A549 treated with CpdA at 1 μM for 4 hours (cell line): ENCODE measurements at places on chromosomes 13 and 19. TPM values are rescaled to one million over a fixed set of nuclear protein-coding genes. Genes with fewer than 3 reads are reported as not detected.

Gene EDNRB
- total RNA-seq = not detected in 5 replicates

Gene CCNA1
- 0.32 to 0.54 TPM (median 0.38 TPM) in 5 replicates for total RNA-seq

Gene C19orf33
- 672 to 771 TPM (median 732 TPM) in 5 replicates for total RNA-seq

Gene KLK14
- total RNA-seq = 0.29 to 0.70 TPM (median 0.50 TPM) in 5 replicates

Gene SPRED3
- total RNA-seq = 1.6 to 3.4 TPM (median 2.7 TPM) in 5 replicates

Gene ZNF99
- not detected in 5 replicates for total RNA-seq

Gene OVOL3
- total RNA-seq = 0.17 to 0.43 TPM (median 0.23 TPM) in 3 of 5 replicates, not detected in the others
